ENCODE measurements at places on chromosomes 6 and 20.

GRCh38 chr6:7189101-7189758 is 81.5 kb downstream of the RREB1 start:
- DNase-seq: no peak

GRCh38 chr20:12291386-12291785 is 373.7 kb downstream of the BTBD3 start:
- no peak for DNase-seq

DNA sequence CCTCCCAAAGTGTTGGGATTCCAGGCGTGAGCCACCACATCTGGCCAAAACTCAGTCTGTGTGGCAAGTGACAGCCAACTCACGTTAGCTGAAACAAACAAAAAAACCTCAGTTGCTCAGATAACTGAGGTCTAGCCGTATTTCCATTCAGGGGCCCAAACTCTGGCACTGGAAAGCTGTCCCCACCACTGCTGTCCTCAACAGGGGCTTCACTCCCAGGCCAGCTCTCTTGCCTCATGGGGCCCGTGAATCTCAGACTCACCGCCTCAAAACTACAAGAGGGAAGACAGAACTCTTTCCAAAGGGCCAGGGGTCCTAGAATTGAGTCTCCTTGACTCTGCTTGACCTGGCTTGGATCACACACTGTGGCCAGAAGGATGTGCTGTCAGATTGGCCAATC is 7.4 kb downstream of the TTPAL start:
- no peak for DNase-seq

DNA sequence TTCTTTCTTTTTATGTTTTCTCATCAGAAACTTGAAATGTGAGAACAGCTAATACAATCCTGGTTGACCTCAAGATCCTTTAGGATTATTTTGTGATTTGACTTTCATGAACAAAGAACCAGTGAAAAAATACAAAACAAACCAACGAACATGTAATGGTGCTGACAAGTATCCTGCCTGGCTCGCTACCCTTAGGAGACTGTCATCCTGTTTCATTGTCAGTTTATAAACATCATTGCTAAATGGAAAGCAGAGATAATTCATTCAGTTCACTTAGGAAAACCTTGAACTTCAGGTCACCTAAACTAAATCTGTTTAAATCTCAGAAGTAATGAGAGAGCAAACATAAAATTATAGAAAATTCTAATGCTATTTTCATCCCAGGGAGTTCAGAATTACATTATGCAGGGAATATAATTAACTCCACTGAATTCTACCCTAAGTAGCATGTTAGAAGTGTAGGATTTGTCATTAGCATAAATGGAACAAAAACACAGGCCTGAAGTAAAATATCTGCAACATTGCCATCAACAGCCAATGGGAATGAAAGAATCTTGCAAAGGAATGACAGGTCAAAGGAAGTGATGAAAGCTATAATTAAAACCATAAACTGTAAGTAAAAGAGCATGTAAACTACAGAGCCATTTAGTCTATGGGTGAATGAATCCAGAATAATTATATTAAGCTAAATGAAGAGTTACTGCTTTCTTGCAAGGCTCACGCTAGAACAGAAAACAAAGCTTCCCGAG is 401.2 kb upstream of the MANEA start:
- DNase-seq: no peak

- no peak for DNase-seq
Observed at GRCh38 chr6:158361961-158362669, 49.9 kb downstream of the TULP4 start.

DNA sequence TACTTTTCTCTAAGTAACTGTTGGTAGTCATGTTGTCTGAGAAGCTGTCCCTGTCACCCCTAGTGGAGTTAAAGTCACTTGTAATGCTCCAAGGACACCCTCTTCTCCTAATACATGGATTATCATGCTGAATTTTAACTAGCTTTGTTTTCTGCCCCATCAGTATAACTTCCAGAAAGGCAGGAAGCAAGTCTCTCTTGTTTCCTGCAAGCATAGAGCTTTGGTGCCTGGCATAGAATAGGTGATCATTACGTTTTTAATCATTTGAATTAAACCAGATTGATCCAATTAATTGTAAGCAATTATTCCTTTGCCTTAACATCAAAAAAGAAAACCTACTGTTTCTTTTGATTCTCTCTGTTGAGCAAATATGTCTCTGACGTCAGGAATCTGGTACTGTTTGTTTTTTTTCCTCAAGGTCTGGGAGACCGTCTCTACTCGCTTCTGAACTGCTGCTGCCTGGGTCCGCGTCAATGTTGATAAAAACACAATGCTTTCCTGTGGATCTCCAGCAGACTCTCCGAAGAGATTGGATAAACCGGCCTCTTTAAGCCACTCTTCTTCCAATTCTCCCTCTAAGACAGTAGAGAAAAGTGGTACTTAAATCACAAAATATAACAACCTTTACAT is 71.8 kb downstream of the ARHGAP18 start:
- no peak for DNase-seq

DNA sequence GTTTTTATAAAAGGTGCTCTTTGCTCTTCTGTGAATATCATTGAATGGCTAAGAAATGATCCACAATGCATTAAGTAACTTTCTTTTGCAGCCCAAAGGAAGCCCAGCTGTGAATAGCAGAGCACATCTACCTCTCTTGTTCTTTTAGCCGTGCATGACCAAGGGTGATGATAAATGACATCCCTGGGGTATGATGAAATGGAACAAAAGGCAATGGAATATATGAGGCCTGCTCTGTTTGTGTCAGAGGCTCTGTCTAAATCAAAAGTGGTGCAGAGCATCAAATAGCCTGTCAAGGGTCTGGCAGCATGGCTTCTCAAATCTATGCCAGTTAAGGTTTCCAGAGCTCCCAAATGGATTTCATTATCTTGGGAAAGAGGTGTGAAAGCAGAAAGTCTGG is 362.6 kb upstream of the RNF217 start:
- DNase-seq: no peak

GRCh38 chr6:84414531-84414930 is 187.1 kb upstream of the CEP162 start:
- DNase-seq: no peak

GRCh38 chr6:135129136-135129856 is 51.8 kb upstream of the MYB start:
- no peak for DNase-seq

DNA sequence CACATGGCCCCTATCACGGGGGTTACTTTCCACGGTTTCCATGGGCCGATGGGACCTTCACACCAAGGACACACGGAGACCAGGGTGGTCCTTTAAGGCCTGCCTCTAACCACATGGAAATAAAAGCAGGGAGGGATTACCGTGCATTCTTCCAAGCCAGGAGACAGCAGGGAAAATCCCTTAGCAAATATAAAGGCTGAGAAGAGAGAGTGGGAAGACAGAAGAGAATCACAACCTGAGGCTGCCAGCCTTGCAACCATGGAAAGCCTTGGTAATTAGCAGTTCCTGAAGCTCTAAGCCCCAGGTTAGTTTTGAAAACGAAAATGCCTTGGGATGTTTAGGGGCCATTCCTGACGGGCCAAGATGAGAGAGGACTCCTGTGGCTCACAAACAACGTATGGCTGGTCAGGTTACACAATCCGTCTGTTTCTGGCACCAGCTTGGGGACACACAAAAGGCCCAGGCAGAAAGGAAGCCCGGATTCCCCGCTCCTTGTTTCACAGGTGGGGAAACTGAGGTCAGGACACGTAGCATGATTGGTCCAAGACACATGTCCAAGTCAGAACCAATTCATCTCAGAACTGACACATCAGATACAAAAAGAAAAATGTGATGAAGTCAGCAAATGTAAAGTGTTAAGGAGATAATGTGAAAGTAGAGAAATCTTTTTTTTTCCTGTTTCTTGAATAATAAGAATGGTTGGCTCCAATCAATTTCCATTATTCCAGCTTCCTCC is 2.8 kb downstream of the PREX1 start:
- no peak for DNase-seq

DNA sequence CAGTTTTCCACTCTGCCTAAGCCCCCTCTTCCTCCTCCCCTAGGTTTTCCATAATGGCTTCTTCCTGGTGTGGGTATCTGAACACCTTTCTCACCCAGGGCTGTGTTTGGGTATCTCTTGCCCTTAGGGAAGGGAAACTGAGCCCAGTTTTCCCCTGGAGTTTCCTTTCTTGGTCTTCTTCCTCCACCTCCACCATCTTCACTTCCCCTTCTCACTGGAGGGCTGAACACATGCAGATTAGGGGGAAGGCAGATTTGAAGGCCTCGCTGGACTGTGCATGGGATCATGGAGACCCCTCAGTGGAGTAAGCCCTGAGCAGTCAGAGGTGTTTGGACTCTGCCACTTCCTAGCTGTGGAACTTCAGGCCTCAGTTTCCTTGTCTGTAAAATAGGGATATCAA is 27.8 kb downstream of the FOXP4 start:
- no peak for DNase-seq

DNA sequence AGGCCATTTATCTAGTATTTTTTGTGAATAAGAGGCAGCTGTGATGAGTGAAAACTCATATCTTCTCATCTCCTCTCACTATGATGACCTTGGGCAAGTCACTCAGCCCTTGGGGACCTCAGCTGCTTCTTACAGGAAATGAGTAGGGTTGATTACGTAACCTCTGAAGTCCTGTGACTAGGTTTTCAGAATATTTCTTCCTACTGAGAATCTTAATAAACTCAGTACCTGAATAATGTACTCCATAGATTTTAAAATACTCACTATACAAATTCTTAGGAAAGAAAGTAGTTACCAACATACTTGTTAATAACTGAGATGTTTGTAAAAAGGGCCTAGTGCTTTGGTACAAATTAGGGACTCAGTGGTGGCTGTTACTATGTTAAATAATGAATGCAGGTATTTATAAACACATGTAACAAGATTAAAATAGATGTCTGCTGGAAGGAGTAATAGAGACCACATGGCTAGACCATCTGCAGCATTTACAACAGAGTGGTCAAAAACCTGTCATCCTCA is 60.9 kb downstream of the RPRD1B start:
- DNase-seq: peak; percentile 14

GRCh38 chr6:1778686-1779235 is 169.0 kb downstream of the FOXC1 start:
- DNase-seq: no peak

GRCh38 chr20:60669211-60669610 is 582.9 kb upstream of the CDH4 start:
- no peak for DNase-seq

GRCh38 chr6:1798303-1798964 is 188.7 kb downstream of the FOXC1 start:
- DNase-seq: no peak

DNA sequence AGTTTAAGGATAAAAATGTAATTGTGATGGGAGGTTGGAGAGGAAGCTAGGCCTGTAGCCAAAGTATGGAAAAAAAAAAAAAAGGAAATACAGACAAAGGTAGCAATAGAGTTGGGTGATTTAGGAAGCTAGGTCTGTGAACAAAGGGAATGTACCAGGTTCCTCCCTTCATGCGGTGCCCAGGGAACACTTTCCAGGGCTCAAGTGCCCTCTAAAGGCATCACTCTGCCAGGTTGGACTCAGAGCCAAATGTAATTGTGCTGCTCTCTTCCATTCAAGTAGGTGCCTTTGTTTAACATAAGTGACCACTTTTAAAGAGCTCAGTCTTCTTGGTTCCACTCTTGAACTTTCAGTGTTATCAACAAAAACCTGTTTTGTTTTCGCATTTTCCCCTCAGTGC is 159.7 kb upstream of the AHI1 start:
- DNase-seq: no peak

GRCh38 chr6:1885576-1886011 is 275.9 kb downstream of the FOXC1 start:
- DNase-seq: no peak

GRCh38 chr6:150328744-150329405 is 39.9 kb upstream of the IYD start:
- no peak for DNase-seq

GRCh38 chr6:65545920-65546319 is 161.1 kb downstream of the EYS start:
- no peak for DNase-seq

DNA sequence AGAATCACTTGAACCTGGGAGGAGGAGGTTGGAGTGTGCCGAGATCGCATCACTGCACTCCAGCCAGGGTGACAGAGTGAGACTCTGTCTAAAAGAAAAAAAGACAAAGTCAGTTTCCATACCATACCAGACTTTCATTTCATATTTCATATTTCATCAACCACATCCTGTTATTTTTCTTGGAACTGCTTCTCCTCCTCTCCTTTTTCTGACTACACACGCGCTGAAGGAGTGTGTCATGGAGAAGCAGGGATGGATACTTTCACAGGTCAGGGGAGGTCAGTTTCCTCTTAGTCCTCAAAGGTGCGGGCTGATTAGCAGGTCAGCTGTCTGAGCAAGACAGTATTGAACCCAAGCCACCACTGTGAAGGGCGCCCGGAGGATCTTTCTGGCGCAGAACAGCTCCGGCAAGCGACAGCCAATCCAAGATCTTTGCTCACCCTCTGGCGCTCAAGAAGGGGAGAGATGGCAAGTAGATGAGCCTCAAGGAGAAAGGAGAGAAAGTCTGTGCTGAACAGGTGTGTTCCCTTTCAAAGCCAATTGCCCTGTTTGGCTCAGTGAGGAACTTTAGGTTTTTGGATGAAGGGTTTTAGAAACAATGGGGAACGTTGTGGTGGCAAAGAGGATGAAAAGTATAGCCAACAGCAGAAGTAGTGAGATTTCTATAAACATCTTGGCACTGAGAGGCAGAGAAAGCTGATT is 18.9 kb upstream of the SYNJ2 start:
- no peak for DNase-seq

- DNase-seq: no peak
Observed at GRCh38 chr6:50899306-50899870, 80.7 kb downstream of the TFAP2B start.

DNA sequence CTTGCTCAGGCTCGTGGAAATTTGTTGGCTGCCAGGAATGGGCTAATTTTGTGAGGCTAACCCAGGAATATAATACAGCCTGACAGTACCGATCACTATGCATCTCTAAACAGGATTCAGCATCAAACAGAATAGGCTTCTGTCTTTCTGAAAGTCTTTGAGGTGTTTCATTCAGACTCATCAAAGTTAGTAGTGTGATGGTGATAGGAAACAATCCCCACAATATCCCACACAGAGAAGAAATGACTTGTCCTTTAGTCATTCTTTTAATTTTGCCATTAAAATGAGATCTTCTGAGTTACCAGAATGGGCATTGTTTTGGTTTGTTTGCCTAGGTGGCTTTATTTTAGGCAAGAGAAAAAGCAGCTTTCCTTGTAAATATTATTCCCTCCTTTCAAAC is 54.3 kb downstream of the FAM229B start:
- no peak for DNase-seq

GRCh38 chr20:13771853-13772453 is 12.8 kb downstream of the ESF1 start:
- no peak for DNase-seq

- no peak for DNase-seq
Observed at GRCh38 chr6:38572186-38572813, 67.4 kb downstream of the BTBD9 start.
